ENCODE measurements at places on chromosomes 2 and 18. TPM values are rescaled to one million over a fixed set of nuclear protein-coding genes. Genes with fewer than 3 reads are reported as not detected.

DNA sequence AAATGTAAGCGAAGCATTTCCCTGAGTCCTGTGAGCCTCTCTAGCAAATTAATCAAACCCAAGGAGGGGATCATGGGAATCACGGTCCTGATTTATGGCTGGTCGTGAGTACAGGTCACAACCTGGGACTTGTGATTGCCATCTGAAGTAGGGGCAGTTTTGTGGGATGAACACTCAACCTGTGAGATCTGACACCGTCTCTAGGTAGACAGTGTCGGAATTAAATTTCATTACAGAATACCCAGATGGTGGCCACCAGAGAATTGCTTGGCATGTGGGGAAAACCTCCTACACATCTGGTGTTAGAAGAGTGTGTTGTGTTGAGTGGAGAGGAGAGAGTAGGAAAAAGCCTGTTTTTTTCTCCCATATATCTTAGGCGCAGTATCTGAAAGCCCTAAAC, 12.5 kb downstream of the CAPN14 start:
- no peak for DNase-seq

DNA sequence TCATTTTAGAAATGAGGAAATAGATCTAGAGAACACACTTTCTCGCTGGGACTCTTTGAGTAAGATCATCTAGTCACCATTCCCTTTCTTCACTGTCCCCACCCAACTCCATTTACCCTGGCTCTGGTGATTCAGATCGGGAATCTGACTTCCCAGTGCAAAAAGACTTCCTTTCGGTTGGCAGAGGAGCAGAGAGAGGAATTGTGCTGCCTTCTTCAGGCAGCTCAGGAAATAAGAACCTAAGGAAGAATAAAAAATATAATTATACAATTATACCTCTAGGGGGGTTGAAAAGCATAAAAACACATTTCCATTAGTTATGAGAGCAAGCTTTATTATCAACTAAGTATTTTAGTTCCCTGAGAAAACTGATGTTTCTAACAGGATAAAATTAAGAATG, 9.3 kb upstream of the MPP4 start:
- DNase-seq = no peak

Gene PLEKHH2
- 53.6 TPM for total RNA-seq

DNA sequence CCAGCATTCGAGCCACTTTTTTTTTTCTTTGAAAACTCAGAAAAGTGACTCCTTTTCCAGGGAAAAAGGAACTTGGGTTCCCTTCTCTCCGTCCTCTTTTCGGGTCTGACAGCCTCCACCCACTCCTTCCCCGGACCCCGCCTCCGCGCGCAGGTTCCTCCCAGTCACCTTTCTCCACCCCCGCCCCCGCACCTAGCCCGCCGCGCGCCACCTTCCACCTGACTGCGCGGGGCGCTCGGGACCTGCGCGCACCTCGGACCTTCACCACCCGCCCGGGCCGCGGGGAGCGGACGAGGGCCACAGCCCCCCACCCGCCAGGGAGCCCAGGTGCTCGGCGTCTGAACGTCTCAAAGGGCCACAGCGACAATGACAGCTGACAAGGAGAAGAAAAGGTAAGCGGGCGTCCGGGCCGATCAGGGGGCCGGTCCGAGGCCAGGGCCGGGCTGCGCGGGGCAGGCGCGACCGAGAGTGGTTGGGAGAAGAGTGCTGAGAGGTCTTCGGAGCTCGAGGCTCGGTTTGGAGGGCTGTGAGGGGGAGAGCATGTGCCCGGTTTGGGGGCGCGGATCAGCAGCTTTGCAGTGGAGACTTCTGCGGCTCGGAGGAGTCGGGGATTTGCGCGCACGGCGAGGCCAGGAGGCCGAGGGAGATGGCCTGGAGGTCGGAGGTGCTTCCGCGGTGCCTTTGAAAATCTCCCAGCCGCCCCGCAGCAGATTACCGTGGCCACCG, 502 bp downstream of the EPAS1 start:
- DNase-seq = no peak

Gene SCN1A
- 0.32 TPM for total RNA-seq

- no peak for DNase-seq
Observed at GRCh38 chr18:46459789-46460455, 197.1 kb downstream of the LOXHD1 start.
